ENCODE measurements at places on chromosomes 2 and 18.
A peak's percentile ranks its signal among the peaks of the same experiment; 100 is the strongest.

GRCh38 chr2:105796791-105797190 is 52.1 kb downstream of the NCK2 start:
- DNase-seq = no peak

DNA sequence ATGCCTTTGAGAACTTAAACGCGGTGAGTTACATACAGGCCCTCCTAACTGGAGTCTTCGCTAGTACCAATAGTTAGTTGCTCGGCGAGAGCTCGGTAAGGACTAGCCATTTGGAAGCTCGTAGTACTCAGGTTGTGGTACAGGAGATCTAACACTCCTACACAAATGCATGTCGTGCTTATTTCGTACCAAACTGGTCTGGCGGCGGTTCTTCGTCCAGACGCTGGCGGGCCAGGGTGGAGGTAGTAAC is 346 bp upstream of the VRK2 start:
- DNase-seq = no peak

- DNase-seq = no peak
These were observed 164.1 kb downstream of the FBXO15 start for GRCh38 chr18:73983496-73983895.

- no peak for DNase-seq
These were observed 104.5 kb upstream of the SP5 start for GRCh38 chr2:170610615-170611014.

DNA sequence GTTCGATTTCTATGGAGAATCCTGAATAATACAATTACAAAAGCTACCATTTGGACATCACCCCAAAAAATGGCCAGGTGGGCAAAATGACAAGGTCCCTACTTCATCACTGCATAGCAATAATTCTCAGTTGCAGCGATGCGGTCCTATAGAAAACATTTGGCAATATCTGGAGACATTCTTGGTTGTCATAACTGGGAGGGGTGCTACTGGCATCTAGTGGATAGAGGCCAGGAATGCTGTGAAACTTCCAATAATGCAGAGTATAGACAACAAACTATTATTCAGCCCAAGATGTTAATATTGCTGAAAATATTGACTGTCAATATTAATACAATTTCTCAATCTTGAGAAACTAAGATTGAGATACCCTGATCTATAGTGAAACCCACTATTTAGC is 637.8 kb upstream of the PKDCC start:
- no peak for DNase-seq

- no peak for DNase-seq
These were observed 36.0 kb downstream of the GULP1 start for GRCh38 chr2:188327518-188328213.

DNA sequence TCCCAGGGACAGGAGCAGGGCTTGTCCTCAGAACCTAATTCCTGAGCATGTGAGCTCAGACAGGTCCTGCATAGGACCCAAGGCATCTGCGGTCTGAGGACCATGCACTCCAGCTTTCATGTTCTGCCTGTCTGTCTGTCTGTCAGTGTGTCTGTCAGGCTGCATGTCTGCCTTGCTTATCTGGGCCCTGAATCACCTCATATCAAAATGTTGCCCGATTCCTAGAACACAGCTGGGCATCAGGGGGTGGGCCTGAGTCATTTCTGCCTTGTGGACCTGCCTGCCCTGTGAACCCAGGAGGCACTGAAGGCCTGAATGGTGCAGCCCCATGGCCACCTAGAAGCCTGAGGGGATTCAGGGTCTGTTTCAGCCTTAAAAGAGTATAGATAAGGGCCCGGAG is 22.1 kb downstream of the INHBB start:
- DNase-seq = no peak

- no peak for DNase-seq
These were observed 333.1 kb downstream of the RND3 start for GRCh38 chr2:150154308-150154797.

DNA sequence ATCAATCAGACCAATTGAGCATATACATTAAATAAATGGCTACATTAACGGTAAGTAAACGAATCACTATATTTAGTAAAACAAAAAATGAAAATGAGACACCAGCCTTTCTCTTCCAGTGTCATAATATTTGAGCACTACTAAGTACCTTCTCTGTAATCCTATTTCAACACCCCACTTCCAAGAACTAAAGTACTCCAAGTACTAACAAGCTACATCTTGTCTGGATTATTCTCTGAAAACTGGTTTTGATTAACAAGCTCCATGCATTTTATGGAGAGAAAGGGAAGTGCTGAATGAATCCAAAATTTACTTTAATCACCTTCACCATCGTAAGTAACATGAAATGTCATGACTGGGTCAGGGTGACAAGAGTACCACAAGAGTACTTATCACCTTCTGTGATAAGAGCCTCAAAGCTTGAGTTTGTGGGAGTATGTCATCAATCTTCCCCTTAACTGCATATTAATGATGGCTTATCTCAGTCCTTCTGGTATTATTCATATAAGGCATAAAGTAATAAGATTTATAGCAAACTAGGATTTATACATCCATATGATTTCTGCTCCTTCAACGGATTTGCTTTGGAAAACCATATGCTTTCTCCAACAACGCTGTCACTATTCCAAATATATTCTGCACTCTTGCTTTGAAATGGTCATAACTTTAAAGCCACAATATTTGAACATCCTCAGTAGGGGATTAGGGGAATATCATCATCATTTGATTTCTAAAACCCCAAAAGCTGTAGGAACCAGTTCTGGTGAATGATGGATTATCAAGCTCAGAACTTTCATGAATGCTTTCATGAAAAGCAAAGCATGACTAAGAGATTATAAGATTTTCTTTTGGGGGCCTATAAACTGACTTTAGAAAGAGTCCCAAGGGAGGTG is 127.0 kb downstream of the ANTXR1 start:
- DNase-seq = no peak

- no peak for DNase-seq
These were observed 567.6 kb downstream of the KCNJ3 start for GRCh38 chr2:155266109-155266508.

DNA sequence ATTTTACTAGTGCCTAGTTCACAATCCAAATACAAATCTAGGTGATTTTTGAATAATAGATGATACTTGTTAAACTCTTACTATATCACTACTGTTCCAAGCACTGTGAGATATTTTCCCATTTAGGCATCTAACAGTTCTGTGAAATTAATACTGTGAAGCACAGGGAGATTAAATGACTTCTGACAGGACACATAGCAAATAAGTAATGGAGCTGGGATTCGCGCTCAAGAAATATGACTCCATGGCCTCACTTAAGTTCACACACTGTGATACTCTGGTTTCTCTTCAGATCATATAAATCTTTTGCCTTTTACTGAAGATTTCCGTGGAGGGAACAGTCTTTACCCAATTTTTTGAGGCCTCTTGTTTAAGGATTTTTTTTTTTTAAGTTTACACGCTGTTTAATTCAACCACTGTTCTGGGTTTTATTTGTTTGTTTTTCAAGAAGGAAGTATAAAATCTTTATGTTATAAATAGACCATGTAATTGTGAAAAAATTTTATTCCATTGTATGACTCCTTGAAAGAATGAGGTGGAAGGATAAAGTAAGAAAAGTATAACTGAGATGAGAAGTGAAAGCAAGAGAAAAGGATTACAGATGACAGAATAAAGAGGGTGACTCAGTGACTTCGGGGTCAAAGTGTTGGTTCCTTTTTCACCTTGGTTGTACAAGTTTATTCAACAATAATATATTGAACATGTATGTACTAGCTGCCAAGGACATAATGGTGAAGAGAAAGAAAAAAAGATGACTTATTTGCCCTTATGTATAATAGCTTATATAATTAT is 30.2 kb downstream of the RBM45 start:
- no peak for DNase-seq

DNA sequence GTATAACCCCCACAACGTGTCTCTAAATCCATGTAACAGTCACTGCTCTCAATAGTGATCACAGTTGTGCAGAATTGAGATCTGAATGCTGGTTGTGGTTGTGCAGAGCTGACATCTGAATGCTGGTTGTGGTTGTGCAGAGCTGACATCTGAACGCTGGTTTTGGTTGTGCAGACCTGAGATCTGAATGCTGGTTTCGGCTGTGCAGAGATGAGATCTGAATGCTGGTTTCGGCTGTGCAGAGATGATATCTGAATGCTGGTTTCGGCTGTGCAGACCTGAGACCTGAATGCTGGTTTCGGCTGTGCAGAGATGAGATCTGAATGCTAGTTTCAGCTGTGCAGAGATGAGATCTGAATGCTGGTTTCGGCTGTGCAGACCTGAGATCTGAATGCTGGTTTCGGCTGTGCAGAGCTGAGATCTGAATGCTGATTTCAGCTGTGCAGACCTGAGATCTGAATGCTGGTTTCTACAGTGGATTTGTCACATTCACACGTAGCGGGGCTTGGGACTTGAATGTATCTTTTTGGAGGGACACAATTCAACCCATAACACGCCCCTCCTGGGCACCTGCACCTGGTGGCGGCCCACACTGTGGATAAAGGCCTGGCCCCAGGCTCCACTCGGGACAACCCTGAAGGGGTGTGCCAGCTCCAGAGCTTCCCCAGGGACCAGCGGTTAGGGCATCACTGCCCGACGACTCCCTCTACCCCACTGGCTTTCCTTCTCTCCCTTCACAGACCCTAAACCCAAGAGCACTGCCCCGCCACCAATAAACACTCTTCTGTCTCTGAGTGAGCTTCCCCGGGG is 51.1 kb upstream of the SLC66A3 start:
- no peak for DNase-seq

DNA sequence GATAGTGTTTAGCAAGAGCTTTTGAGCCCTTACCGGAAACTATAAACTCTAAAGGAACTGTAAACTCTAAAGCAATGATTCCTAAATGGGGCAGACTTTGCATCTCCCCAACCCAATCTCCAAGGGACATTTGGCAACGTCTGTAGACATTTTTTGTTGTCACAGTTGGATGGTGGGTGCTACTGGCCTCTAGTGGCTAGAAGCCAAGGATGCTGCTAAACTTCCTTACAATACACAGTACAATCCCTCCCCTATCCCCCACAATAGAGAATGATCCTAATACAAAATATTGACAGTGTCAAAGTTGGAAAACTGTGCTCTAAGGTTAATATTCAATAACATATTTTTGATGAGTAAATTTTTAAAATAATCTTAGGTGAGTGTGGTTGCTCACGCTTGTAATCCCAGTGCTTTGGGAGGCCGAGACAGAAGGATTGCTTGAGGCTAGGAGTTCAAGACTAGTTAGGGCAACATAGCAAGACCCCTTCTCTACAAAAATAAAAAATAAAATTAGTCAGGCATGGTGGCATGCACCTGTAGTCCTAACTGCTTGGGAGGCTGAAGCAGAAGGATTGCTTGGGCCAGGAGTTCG is 66.7 kb downstream of the PTPN4 start:
- DNase-seq = peak; percentile 44

GRCh38 chr2:7646661-7647060 is 729.4 kb downstream of the RNF144A start:
- no peak for DNase-seq

DNA sequence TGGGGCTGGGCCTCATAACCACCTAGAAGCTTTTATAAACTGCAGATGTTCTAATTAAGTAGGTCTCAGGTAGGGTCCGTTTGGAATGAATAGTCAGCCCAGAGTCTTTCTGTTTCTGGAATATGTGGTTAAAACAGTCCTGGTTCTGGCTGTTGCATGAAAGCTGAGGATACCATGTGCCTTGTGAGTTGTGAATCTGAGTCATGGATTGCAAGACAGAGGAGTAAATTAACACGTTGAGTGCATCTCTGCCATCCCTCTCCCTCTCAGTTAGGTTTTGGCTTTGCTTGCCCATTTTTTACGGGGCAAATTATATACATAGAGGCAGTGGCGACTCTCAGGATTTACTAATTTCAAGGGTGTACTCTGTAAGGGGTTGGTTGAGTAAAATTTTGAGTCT is 59.1 kb downstream of the NCK2 start:
- no peak for DNase-seq

- DNase-seq = no peak
These were observed 1855.7 kb upstream of the CELF4 start for GRCh38 chr18:39421276-39421675.

DNA sequence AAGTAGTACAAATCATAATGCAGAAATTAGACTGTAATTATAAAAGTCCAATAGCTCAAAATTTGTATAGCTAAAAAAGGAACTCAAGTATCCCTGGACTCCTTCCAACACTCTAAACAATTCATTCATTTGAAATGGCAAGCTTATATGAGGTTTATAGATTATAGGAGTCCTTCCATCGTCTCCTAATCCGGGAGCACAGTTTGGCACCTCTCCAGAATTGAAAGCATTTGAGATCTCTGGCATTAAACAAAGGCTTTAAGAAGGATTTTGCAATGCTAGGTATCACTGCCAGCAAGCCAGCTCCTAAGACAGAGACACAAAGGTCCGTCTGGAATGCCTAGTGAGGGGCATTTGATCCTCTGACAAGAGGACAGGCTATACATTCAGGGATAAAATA is 90.9 kb downstream of the ACVR1 start:
- no peak for DNase-seq

GRCh38 chr18:35415511-35416073 is 38.5 kb upstream of the ZNF396 start:
- DNase-seq = no peak

DNA sequence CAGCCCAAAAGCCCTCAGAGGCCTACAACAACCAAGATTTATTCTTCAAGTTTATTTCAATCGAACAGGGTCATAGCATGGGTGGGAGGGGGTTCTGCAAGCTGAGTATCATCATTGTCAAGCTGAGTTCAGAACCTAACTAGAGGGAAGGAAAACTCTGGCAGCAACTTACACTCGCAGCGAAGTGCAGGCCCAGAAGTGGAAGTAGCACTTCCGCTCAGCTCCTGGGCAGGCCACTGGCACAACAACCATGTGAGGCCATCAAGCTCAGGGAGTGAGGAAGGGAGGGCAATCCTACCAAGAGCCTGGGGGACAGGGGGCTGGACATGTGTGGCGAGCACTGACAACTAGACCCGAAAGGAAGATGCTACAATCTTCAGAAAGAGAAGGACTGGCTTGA is 4.8 kb downstream of the UXS1 start:
- DNase-seq = no peak

DNA sequence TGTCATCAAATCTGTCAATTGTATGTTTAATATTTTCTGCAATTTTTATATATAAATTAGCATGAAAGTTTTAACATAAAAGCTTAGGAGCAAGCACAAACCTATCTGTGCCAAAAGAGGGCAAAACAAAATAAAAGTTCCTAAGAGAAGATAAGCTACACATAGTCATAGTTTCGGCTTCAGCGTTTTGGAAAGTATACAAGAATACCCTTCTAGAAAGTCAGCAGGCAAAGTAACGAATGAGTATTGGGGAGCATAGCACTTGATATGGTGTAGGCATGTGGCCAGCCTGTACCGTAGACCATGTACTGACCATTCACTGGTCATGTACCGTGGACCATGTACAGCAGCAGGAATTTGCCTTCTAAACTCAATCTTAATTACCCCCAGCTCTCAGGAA is 156.1 kb downstream of the TMEM247 start:
- no peak for DNase-seq

- no peak for DNase-seq
These were observed 221.6 kb downstream of the VAPA start for GRCh38 chr18:10135302-10135926.
